NCI-H526 (cell line): ENCODE measurements at places on chromosomes 4 and X.

- no peak for DNase-seq
Measured at GRCh38 chrX:29659911-29660310, 555.5 kb upstream of the MAGEB2 start.

DNA sequence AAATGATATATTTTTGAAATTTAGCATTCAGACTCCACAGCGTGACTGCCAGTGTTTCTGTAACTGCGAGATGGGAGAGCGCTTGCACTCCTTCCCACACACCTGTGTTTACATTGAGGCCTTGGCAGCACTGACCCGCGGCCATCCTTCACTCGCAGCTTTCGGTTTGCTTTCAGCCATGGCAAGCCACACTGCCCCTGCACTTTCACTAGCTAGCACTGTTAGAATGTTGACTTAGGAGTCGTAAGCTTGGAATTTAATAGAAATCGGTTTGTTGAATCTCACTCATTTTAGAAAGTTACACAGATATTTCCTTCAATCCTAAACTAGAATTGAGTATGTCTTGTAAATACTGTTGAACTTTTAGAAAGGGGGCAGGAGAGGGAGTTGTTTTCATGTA lies 136.2 kb downstream of the CFAP299 start:
- peak; percentile 60 for DNase-seq

DNA sequence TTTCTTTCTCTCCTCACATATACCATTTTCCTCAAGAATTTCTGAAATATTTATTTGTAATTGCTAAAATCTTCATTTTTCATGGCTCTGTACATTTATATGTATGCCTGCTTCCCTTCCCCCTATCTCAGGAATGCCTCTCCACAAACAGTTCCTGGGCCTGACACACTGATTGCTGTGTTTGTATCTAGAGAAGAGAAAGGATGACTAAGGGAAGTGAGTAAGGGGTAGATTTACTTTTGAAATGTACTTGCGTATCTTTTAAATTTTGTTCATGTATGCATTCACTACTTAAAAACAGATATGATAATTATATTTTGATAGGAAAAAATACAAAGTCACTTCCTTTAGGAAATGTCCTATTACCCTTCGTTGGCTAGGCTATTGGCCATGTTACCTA lies 790.8 kb downstream of the PCDH18 start:
- DNase-seq = no peak

GRCh38 chr4:40840255-40840984 lies 90.7 kb downstream of the NSUN7 start:
- no peak for DNase-seq

DNA sequence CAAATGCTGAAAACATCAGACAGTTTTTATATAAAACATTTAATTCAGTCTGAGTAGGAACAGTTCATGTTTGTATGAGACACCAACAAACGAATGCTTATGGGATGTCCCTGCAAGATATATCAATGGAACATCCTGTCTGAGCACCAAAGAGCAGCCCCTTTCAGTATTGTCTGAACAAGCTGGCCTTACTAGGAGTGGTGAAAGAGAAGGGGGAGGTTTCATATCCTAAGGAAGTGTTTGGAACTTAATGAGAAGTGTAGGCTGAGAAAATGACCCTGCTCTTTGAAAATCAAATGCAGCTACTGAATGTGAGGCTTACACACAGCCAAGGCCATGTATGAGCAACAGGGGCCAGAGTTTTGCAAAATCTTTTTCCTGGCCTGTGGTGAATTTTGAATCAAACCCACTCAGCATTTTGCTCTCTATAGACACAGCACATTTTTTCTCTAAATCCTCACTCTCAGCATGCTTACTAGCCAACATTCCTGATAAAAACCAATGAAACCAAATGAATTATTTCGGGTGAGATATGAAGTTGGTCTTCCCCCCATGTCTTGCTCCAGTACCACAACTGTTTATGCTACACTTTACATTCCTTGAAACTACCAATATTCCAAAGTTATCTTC lies 119.4 kb downstream of the LUZP4 start:
- no peak for DNase-seq

- DNase-seq = no peak
Measured at GRCh38 chrX:153734871-153735270, 10.2 kb downstream of the ABCD1 start.

- no peak for DNase-seq
Measured at GRCh38 chrX:49247916-49248811, 12.9 kb downstream of the CCDC22 start.

- no peak for DNase-seq
Measured at GRCh38 chr4:10096201-10096977, 20.2 kb downstream of the WDR1 start.

DNA sequence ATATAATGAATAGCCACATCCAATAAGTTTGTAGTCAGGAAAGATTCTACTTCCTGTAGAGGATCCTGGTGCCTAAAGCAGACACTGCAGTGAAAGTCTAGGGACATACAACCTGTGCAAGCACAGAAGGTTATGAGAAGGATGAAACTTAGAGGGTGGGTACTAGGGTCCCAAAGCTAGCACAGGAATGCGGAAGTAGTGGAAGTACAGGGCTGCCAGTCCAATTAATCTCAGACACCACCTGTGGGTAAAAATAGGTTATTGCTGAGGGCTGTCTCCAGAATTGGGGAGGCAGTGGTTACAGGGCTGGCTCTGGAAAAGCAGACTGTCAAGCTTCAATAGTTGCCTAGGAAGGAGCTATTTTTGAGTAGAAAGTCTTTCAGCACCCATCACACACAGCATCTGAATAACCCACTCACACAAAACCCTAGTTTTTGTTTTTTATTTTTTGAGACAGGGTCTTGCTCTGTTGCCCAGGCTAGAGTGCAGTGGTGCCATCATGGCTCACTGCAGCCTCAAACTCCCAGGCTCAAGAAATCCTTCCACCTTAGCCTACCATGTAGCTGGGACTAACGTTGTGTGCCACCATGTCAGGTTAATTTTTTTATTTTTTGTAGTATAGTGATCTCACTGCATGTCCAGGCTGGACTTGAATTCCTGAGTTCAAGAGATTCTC lies 50.8 kb upstream of the ELF2 start:
- DNase-seq = no peak

- no peak for DNase-seq
Measured at GRCh38 chr4:95061220-95061619, 303.5 kb downstream of the BMPR1B start.

GRCh38 chr4:42309361-42310260 lies 87.7 kb upstream of the SHISA3 start:
- no peak for DNase-seq

DNA sequence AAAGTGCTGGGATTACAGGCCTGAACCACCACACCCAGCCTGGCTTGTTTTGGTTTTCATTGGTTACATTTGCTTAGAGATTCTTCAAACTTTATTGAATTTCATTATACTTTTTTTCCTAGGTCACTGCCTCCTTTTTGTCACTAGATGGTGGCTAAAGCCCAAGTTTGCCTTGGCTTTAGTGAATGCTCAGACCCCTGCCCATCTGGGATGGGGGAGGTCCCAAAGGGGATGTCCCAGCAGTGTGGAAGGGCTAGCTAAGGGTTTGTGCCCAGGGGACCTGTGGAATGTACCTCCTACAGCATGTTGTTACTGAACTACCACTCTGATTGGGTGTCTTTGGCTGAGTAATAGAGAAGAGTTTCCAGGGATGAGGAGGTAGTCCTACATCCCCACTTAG lies 58.4 kb downstream of the CEP135 start:
- DNase-seq = no peak

DNA sequence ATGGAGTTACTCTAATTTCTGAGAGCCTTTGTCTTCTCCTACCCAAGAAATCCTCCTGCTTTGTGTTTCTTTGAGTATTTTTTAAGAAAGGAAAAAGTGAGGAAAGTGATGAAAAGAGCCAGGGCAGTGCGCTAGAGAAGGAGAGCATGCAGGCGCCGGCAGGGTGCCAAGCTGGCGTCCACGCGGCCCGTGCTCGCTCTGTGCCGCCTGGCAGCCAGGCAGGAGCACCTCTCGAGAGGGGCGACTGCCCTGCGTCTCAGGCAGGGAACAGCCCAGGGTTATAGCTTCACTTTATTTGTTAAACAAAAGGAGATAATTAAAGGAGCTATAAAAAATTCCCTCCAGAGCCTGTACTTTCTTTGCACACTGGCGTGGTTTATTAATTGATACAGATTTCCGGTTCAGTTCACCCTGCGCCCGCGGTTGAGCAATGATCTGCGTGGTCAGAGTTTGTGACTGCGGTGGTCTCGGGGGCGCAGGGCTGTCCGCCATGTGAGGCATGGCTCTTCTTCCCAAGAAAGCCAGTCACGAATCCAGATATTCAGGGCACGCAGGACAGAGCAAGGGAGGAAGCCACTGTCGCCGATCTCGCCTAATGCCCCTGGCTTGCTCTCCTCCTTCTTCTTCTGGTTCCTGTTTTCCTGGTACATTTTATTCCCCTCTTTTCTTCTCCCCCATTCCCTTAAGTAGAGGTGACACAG lies 110.8 kb upstream of the PAQR3 start:
- peak; percentile 57 for DNase-seq

DNA sequence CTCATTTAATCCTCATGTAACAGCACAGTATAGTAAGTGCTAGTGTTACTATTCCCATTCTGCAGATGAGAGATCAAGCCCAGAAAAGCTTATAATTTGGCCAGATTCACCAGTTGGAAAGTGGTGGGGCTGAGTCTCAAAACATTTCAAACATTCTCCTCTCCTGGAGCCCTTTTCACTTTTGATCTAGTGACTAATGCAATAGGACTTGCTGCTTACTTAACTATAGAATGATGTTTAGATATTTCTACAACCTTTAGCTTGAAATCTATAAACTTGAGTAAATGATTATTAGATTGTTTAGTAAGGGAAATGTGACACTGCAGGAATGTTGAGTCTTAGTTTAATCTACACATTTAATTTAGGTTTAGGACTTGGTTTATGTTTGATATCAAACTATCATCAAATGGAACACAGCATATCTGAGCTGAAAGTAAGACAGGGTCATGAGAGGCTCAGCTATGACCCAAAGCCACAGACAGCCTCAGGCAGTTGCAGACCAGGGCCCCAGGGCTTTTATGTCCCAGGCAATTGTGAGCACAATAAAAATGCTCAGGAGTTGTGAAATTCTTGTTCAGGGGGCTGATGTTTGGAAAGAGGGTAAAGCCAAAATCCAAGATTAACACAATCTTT lies 199.5 kb upstream of the HS3ST1 start:
- DNase-seq = no peak

- no peak for DNase-seq
Measured at GRCh38 chr4:168304744-168305459, 13.7 kb downstream of the DDX60 start.

GRCh38 chrX:116378961-116379360 lies 57.4 kb upstream of the SLC6A14 start:
- no peak for DNase-seq

GRCh38 chrX:31449081-31449480 lies 377.2 kb upstream of the FTHL17 start:
- no peak for DNase-seq

GRCh38 chrX:118383120-118383519 lies 37.2 kb downstream of the WDR44 start:
- no peak for DNase-seq

- DNase-seq = no peak
Measured at GRCh38 chrX:19332983-19333382, 10.7 kb upstream of the PDHA1 start.

GRCh38 chrX:129781134-129781672 lies 1.5 kb downstream of the SASH3 start:
- no peak for DNase-seq
